ENCODE measurements at places on chromosomes 6 and 20. TPM values are rescaled to one million over a fixed set of nuclear protein-coding genes. Genes with fewer than 3 reads are reported as not detected.

DNA sequence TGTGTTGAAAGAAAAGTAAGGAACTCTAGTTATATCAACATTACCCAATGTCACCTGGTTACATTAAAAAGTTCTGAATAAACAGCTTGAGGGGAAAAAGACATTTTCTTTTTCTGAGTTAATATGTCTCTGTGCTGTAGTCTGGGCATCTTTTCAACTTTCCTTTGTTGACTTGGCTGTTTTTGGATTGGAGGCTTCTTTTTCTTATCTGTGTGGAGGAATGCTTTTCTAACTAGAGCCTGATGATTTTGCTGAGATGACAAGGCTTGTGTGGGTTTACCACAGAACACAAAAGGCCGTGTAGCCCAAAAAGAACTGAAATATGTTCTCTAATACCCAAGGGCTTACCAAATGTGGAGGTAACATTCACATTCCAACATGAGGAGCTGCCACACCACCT lies 161.8 kb downstream of the KCNQ5 start:
- DNase-seq = no peak

GRCh38 chr20:50020288-50020687 lies 37.5 kb downstream of the SNAI1 start:
- no peak for DNase-seq

- DNase-seq = no peak
Measured at GRCh38 chr6:19391926-19392325, 445.2 kb upstream of the ID4 start.

Gene TREM2
- not detected for total RNA-seq

Gene CTCFL
- total RNA-seq = 14.2 TPM

Gene RFX6
- not detected for total RNA-seq

Gene TMEM170B
- total RNA-seq = 3.1 TPM

DNA sequence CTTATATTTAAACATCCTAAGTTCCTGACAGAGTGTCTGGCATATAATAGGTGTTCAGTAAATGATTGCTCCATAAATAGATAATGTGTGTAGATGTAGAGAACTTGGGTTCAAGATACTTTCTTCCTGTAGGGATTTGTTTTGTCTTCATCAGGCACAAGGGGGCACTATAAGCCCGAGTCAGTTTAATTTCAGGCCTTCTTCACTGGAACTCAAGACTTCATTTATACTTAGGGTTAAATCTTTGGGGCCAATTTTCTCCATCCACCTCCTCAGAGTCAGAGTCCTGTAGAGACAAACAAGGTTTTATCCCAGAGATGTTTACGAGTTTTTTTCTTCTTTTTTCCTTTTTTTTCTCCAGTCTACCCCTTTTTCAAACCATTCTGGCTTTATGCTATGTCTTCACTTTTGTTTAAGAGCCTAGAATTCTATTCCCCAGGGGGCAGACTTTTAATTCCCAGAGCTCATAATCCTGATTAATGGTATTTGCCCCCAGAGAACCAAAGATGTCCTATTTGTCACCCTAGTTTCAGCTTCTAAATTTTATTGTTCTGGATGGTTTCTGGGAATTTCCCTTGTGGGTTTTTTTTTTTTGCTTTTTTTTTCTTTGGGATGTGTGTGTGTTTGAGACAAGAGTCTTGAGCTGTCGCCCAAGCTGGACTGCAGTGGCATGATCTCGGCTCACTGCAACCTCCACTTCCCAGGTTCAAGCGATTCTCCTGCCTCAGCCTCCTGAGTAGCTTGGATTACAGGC lies 88.4 kb downstream of the HFE start:
- DNase-seq = peak; percentile 69

DNA sequence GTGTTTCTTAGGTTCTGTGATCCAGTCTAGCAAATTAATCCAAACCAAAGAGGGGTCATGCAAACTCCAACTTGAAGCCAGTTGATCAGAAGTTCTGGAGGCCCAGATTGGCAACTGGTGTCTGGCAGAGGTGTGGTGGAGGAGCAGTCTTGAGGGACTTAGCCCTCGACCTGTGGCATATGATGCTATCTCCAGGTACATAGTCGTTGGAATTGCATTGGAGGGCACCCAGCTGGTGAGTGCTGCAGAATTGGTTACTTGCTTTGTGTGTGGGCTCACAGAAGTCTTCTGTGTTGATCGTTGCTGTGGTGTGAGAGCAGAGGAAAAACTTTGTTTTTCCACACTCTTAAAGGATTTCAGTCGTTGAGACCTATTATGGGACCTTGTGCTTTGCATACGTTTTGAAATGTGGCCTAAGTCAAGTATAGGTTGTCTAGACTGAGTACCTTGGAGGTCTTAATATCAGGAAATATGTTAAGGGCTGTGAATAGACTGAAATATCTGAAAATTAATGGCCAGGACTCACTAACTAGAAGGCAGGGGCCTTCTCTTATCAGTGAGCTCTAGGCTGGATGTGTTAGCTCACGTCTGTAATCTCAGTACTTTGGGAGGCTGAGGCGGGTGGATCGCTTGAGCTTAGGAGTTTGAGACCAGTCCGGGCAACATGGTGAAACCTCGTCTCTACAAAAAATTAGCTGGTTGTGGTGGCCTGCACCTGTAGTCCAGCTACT lies 7.8 kb downstream of the PANK2 start:
- no peak for DNase-seq

All from H7 (cell line).